DMS 273 treated with DMSO at 0.1 percent for 48 hours (cell line): ENCODE measurements at places on chromosomes 7 and 10.

DNA sequence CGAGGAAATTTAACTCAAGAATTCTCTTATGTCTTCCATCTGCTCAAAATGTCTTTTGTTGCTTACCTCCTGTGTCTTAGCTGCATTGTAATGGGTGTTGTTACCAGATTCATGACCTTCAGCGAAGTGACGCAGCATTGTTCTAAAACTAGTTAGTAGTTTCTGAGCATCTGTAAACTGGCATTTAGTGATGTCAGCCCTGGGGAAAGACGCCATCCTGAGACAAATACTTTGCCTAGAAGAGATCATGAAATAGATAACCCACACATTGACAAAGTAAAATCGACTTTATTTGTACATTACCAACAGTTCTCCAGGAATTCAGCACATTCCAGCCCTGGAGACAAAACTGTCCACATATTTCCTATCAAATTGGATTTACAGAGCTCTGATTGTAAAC lies 87.8 kb downstream of the GPAM start:
- DNase-seq: no peak

DNA sequence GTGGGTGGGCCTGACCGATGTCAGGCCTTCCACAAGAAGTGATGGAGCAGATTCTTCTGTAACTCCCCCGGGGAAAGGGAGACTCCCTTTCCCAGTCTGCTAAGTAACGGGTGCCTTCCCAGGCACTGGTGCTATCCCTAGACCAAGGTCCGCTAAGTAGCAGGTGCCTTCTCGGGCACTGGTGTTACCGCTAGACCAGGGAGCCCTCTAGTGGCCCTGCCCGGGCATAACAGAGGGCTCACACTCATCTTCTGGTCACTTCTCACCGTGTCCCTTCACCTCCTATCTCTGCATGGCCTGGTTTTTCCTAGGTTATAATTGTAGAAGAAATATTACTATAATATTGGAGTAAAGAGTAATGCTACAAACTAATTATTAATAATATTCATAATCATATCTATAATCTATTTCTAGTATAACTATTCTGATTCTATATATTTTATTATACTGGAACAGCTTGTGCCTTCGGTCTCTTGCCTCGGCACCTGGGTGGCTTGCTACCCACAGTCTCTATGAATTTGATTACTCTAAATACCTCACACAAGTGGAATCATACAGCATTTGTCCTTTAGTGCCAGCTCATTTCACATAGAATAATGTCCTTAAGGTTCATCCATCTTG lies 1378.7 kb downstream of the XPNPEP1 start:
- DNase-seq: no peak

DNA sequence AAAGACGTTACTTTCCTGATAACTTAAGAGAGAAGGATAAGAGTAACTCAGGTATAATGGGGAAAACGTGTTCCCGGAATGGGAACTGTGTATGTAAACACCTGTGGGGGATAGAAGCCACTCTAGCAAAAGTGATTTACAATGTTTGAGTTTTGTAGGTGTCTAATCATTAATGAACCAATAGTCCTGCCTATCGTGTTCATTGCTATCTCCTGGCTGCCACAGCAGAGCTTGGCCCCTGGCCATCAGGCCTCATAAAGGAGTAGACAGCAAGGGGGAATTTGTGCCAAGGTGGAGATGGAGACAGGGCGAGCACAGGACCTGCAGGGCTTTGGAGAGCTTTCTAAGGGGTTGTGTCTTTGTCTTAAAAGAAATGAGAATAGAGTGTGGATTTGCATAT lies 102.1 kb downstream of the GAD2 start:
- DNase-seq: no peak

DNA sequence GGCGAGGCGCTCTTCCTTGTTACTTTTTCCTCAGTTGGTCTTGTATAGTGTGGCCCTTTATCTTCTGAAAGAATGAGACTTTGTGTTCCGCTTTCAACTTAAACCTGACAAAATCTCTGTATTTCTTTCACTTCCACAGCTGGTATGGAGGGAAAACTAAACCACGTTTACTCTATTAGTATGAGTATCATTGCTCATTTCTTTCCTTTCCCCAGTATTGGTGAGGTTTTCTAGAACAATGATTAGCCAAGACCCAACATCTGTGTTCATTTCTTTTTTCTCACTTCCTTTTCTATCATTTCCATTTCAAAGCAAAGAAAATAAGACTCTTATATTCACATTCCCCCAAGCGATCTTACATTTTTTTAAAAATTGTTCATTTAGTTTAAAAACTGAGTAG lies 165.3 kb downstream of the PAXIP1 start:
- DNase-seq: no peak

DNA sequence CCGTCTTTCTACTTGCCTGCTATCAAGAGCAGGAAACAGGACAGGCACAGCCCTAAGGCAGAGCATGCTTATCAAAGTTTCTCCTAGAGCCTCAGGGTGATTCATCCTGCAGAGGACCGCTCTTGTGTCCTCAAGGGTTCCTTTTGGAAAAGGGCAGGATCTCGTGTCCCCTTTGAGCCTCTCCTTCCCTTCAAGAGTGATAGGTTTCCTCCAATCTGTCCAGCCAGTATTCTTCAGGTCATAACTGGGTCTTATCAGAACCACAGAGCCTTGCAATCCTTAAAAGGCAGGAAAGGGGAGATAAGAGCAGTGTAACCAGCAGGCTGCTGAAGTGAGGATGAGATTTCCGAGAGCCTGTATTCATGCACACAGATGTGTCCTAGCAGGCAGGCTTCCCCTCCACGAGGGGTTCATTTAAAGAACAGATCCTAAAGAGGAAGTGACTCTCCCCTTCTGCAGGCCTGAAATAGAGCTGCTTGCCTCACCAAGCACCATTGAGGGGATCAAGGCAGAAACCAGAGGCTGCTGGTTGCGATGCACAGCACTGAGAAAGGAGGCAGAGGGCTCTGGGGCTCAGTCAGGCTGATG lies 90.5 kb upstream of the SVIL start:
- DNase-seq: no peak

DNA sequence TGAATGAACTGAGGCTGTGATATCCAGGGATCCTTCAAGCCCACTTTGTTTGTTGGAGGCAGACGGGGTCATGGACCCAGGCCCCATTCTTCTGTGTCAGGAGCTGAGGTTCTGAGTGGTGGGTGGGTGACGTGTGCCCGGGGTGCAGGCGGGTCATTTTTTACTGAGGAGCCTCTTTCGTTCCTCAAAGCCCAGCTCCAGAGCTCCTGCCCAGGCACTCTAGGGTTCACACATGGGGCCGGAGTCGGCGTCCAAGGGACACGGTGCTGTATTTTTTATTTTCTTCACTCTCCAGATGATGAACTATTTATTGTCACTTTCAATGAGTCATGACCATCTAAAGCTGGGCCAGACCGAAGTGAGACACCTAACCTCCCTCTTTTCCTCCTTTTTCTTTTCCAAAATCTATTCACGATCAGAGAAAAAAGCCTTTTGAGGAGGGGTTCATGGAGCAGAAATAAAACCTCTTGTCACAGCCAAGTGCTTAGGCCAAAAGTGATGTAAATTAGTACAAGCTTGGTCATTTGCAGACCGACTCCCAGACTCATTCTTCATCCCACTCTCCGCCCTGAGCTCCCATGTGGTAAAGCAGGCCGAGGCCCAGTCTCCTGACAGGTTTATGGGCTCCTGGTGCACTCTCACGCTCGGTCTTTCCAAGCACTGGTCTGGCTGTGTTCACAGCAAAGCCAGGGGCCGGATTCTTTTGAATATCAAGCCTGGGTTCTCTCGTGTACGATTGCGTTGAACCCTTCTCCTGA lies 41.4 kb upstream of the PITRM1 start:
- no peak for DNase-seq

GRCh38 chr7:1748076-1748838 lies 78.2 kb downstream of the ELFN1 start:
- no peak for DNase-seq

DNA sequence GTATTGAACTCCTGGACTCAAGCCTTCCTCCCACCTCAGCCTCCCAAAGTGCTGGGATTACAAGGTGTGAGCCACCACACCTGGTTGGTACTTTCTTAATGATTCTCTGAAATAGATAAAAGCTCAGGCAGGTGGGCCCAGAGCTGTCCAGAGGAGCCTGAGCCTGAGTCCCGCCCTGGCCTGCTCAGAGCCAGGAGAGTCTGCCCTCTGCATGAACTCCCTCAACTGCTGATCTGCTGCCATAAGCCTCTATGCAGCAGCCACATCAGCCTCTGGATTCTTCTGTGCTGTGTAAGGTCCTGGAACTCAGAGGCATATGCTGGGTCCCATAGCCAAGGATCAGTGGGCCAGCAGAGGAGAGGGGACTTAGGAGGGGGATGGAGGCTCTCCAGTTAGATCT lies 23.1 kb upstream of the DDIT4 start:
- DNase-seq: no peak

DNA sequence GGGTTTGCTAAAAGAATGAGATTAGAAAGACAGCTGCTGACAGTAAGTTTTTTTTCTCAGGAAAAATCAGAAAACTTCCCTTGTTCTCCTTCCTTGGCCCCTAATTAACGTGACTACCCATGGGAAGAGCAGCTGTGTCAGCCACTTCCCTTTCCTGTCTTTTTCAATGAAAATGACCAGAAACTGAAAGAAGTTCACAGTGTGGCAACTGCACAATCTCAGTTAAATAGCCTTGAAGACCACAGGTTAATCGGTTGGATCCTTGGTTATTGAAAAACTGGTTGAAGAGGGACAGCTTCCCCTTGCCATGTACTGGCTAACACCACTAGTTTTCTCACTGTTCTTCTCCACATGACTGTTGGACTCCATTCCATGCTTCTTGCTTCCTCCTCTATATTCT lies 148.8 kb upstream of the AGR3 start:
- no peak for DNase-seq

- DNase-seq: no peak
Measured at GRCh38 chr10:65231148-65231547, 1694.7 kb upstream of the LRRTM3 start.

DNA sequence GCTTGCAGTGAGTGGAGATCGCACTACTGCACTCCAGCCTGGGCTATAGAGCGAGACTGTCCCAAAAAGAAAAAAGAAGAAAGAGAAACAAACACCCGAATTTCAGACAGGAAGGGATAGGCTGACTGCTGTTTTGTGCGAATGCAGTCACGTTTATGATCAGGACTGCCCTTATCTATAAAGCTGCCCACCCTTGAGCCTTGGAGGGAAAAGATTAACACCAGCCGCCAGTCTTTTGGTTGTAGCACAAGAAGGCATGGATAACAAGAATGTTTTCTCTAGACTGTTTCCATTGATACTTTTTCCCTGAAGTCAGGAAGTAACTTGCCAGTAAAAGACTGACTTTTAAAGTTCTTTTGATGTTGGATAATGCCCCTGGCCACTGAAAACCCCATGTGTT lies 314.0 kb downstream of the BICC1 start:
- no peak for DNase-seq

DNA sequence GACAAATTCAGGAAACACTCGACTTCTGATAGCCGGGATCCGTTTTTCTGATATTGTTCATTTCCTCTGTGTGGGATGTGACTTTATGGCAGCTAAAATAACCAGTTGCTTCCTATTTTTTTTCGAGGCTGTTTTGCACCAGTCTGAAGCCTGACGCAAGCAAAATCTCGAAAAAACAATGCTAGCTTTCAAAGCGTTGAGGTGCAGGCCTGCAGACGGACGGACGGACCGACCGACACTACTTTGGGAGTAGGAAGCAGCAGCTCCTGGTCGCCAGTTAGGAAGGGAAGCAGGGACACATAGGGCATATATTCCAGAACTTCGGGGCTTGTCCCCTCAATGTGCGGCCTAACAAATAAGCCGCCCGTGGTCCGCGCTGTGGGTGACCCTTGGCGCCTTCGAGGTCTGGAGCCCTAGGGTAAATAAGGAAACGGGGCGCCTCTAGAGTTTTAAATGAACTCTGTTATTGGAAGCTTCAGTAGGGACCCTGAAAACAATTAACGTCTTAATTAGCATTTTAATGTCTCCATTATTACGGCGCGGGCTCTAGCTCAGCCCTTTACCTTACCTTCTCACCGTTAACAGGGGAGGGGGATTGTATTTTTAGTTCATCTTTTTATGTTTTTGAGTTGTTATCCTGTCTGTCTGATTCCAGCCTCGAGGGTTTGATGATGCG lies 1.3 kb downstream of the HHEX start:
- no peak for DNase-seq

DNA sequence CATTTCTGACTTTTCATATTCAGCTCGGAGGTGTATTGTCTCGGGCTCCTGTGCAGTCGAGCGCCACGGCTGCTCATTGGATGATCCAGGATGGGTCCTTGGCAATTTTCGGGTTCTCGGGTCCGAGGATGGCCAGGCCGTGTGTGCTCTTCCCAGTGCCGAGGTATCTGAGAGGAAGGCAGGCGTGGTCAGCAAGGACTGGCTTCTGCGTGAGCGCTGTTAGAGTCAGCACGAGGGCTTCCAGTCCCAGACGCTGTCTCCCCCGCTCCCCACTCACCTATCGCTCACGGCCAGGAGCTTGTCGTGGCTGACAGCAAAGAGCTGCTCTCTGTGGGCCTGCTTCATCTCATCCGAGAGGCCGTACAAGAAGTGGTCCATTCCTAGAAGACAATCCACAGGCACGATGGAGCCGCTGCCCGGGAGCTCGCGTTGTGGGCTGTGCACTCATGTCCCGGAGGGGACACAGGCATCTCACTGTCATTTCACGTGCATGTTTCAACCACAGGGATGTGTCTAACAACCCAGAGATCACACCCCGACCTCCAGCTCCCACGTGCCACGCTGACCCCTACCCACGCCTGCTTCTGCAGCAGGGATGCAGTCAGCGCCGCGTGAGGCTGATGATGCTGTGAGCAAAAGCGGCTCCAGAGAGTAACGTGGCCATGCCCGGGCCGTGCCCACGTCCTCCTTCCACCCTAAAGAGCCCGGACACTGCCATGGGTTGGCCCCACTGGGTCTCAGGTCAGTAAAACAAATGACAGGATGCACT lies 34.4 kb downstream of the PITRM1 start:
- DNase-seq: no peak

DNA sequence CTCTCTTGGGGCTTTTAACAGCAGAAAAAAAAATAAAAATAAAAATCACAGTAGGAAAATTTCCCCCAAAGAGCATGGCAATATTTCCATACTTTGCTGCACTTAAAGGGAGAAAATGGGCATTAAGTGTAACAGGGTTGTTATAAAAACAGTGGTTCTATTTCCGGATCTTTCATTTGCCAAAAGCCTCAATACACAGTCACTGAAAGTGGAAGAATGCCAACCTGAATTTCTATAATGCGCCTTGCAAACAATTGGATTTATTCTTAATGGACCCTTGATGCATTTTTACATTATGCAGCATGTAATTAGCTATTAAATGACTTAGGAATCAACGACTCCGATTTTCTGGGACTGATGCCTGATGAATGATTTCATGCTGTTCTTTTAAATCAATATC lies 127.6 kb upstream of the NANOS1 start:
- no peak for DNase-seq
